Activated CD8-positive, alpha-beta T cell treated with anti-CD3 and anti-CD28 coated beads for 36 hours (primary cell): ENCODE measurements at places on chromosomes 5 and 9.

DNA sequence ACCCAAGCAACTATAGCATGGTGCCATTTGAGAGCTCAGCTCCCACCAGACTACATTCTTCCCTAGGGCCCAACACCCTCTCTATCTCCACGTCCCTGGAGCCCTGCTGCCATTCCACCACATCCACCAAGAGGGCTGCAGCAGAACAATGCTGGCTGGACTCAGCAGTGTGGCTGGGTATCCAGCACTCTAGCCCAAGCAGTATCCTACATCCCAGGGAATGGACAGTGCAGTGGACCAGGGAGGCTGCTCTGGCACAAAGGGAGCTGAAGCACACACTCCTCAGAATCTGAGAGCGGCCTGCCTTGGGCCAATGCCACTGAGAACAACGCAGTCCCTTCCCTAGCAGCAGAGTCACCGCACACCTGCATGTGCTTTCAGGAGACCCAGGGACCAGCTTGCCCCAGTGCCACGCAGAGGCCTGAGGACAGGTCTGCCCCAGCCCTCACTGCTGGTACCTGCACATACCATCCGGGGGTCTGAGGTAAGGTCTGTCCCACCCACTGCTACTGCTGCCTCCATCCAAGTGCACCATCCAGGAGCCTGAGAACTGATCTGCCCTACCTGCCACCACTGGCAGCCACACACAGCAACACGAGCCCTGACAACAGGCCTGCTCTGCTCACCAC, 95.9 kb downstream of the ZDHHC21 start:
- no peak for DNase-seq

- DNase-seq = peak; percentile 4
Observed at GRCh38 chr5:7805379-7805778, 45.6 kb downstream of the CFAP90 start.

- no peak for DNase-seq
Observed at GRCh38 chr5:173320259-173320658, 8.0 kb downstream of the STC2 start.

GRCh38 chr9:21454149-21454548, 13.9 kb downstream of the IFNA1 start:
- no peak for DNase-seq

- DNase-seq = no peak
Observed at GRCh38 chr9:90773617-90774016, 28.0 kb upstream of the SYK start.

GRCh38 chr5:160054831-160055230, 45.9 kb downstream of the TTC1 start:
- DNase-seq = no peak

- no peak for DNase-seq
Observed at GRCh38 chr9:132671620-132672412, 1.6 kb downstream of the GTF3C4 start.

GRCh38 chr9:127706836-127707241, at the start of gene CFAP157:
Gene CFAP157 (plus strand): TSS chr9:127706988. CDS start chr9:127707032, 44 bp downstream.
- DNase-seq = no peak

GRCh38 chr9:121182101-121182836, 19.4 kb downstream of the RAB14 start:
- no peak for DNase-seq

DNA sequence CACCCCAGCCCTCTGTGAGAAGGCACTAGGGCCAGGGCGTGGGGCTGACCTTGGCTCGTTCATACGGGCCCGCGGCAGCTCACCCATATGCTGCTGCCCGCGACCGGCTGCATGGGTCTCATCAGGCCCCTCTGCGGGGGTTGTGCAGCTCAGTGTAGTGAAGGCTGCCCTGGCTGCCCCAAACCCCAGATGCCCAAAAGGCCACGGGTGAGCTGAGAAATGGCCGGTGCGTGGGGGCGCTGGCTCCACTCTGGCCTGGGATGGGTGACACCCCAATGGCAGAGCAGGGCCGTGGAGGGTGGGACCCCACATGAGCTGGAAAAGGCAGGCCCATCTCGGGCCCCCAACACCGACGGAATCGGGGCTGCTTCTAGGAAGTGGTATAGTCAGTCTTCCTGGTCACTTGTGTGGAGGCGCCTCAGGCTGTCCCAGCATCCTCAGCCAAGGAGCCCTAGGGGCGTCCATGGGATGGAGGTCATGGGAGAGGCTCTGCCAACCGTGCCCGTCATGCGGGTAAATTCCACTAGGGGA, 19.4 kb upstream of the LRRC14B start:
- DNase-seq = no peak

GRCh38 chr9:120366644-120367019, 213.3 kb downstream of the CDK5RAP2 start:
- DNase-seq = no peak

- no peak for DNase-seq
Observed at GRCh38 chr5:155049569-155050383, 36.2 kb downstream of the KIF4B start.

GRCh38 chr9:21835121-21835520, 32.7 kb downstream of the MTAP start:
- DNase-seq = no peak

DNA sequence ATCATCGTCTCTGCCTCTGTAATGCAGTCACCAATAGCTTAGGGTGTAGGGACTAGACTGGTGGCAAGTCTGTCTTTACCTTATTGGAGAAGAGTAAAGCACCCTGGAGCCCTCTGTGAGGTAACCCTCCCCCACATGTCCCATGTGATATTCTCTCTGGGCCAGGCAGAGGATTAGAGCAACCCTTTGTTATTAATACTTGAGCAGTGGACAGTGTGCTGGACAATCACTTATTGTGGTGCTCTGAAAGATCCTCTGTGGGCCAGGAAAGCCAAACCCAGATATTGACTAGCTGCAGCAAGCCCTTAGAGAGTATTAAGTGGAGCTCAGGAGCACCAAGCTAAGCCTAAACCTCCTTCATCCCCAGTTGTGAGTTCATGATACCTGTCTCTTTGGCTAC, 139.7 kb upstream of the RUSC2 start:
- DNase-seq = no peak

DNA sequence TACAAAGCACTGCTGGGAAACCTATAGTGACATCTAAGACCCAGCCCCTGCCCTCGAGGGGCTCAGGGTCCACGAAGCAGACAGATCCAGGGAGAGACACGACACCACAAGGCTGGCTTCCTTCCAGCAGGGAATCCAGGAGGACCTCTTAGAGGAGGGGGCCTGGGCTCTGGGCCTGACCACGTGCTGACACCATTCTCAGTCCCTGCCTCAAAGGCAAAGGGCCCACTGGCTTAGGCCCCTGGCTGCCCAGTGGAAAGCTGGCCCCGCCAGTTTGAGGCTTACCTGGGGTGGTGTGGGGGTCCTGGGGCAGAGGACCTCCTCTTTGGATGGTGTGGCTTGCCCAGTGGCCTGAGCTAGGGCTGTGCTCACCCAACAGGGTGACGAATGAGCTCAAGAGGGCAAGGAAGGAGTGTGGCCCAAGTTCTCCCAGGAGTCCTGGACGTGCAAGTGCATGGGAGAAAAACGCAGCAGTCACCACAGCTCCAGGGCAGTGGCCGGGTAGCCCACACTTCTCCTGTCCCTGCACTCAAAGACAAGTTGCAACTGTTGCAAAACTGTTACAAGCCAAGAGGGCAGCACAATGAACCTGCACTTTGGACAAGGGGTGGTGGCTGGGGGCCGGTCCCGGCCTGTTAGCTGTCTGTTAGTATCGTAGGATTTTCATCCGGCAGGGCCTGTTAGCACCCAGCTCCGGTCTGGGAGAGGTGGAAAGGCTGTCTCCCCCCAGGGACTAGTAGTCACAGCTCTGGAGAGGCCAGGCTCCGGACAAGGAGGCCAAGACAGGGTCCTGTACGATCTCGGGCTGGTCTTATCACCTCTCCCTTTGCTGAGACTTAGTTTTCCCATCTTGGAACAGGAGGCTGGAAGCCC, 1.5 kb upstream of the SARDH start:
- no peak for DNase-seq

- no peak for DNase-seq
Observed at GRCh38 chr5:439636-440035, 3.3 kb upstream of the EXOC3 start.

- DNase-seq = no peak
Observed at GRCh38 chr9:136328622-136329041, 1.3 kb downstream of the GPSM1 start.

- DNase-seq = no peak
Observed at GRCh38 chr9:103809745-103810144, 284.4 kb upstream of the SMC2 start.

DNA sequence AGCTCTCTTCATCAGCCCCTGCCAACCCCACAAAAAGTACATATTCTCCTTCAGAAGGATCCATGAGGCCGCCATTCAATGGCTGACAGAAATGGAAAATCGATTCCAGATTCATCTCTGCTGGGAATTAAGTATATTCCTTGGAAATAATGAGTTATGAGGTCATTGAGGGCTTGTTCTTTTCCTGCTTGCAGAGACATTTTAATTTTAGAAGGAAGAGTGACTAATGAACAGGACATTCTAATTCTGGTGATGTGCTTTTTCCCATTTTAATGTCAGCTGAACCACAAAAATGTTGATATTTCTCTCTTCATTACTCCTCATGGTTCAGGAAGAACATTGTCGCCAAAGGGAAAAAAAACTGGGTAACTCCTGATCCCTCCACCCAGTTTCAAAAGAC, 314.0 kb downstream of the PIK3R1 start:
- DNase-seq = no peak

DNA sequence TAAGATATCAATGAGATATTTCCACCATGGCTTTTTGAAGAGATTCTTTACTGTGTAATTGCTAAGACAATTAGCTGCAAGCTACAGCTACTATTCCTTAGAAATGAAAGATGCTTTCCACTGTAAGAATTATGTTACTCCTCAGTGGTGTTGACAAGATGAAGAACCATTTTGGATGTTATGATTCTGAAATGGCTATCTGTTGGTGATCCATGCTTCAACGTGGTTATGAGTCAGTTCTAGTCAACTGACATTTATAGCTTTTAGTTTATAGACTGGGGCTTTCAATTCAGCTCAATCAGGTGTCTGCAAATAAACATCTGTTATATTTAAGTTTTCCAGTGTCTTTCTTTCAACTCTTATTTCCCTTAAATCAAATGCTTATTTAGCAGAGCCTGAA, 93.7 kb downstream of the SGCD start:
- no peak for DNase-seq

- DNase-seq = no peak
Observed at GRCh38 chr5:163619951-163620350, 114.5 kb downstream of the MAT2B start.

DNA sequence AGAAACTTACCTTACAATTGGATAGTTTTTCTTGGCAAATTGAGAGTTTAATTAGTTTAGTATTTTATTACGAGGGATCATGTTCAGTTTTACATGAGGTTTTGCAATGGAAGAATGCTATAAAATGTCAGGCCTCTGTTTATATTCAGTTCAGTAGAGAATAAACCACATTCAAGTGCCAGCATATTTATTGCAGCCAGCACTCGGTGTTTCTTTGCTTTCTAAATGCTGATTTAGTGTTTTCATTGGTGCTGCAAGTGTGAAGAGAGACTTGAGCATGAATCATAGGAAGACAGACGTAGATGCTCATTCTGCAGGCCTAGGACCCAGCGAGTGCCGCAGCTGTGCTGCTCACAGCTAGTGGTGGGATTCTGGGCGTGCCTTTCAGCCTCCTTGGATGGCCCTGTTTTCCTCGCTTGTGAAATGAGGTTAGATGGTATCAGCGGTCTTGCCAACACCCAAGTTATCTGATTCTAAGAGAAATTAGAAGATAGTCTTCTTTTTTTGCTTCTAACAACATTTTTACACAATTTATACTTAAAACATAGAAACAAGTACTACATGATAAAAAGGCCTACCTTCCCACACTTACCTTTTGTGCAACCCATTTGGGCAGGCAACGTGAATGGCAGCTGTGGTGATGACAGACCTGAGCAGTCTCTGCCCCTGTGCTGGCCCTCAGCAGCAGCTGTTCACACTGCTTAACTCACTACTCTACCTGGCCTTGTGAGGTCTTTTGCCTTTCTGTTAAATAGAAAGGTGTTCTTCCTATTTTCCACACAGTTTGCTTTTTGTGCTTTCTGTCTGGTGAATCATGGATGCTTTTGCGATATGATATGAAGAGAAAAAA, 26.8 kb upstream of the TNFAIP8 start:
- DNase-seq = peak; percentile 80

GRCh38 chr5:154456540-154456939, 10.7 kb downstream of the SAP30L start:
- DNase-seq = no peak

GRCh38 chr9:70110194-70111041, 66.8 kb downstream of the MAMDC2 start:
- peak; percentile 21 for DNase-seq

GRCh38 chr5:180217797-180218196, 8.8 kb upstream of the RASGEF1C start:
- no peak for DNase-seq

GRCh38 chr5:62342476-62342837, 36.5 kb downstream of the KIF2A start:
- DNase-seq = no peak

DNA sequence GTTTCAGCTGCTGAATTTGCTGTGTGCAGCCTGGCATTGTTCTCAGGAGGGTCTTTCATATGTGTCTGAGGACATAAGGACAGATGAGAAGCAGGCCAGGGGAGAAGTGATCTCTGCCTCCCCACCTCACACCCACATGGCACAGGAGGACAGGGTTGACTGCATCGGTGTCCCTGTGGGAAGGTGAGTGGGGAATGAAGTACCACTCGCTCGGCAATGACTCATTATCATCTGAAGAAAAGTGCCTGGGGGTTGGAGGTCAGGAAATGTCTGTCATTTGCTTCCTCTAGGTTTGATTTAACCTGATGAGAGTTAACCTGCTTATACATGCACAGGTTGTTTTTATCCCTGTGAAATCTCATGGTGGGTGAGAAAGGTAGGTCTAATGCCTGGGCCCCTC, 195.0 kb downstream of the GADD45G start:
- DNase-seq = no peak

- no peak for DNase-seq
Observed at GRCh38 chr5:9831823-9832222, 201.7 kb upstream of the TAS2R1 start.

GRCh38 chr5:141944076-141944475, 13.9 kb downstream of the PCDH12 start:
- no peak for DNase-seq

DNA sequence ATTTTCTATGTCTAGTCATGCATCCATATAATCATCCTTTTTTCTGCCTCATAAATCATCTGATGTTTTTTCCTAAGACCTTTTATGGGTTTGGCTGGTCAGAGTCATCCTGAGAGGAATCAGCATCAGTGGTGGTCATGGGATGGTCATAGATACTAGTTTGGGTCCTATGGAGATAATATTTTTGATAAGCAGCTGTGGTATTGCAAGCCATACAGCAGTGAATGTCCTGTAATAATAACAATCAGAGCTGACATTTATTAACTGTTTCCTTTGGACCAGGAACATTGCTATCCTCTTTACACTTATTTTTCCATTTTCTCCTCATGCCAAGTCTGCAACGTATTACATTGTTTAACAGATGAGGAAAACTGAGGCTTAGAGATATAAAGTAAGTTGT, 83.1 kb downstream of the TEX10 start:
- DNase-seq = no peak

- no peak for DNase-seq
Observed at GRCh38 chr9:110076894-110077725, 130.8 kb downstream of the C9orf152 start.

GRCh38 chr5:111704452-111705085, 52.4 kb downstream of the NREP start:
- no peak for DNase-seq
